Astrocyte of the cerebellum (primary cell): ENCODE measurements at places on chromosomes 12 and 14.

DNA sequence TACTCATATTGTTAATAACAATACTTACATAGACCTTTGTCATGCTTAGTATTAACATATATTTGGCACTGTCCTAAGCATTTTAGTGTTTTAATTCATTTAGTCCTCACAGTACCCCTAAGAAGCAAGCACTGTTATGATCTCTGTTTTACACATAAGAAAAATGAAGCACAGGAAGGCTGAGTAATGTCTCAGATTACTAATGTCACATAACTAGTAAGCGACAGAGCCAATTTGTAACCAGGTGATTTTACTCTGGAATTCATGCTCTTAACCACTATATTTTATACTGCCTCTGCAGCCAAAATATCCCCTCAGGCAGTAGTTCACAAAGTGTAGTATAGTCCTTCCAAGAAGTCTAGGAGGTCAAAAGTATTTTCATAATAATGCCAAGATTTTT, 20.3 kb downstream of the TMEM253 start:
- DNase-seq: no peak

DNA sequence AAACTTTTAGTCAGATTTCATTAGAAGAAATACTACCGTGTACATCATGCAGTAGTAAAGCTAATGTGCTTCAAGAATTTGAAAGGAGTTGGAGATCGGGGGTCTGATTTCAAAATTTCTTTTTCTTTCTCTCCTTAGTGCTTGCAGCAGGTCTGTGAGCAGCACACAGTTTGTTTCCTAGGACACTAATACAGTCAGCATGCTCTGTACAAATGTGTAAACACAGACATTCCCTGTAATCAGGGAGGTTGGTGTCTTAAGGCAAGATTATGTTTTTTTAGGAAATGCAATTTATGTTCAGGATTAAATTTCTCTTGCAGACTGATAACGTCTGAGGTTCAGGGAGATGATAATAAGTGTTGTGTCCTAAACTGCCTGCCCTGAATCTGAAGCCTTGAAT, 142.7 kb downstream of the ALX1 start:
- no peak for DNase-seq

- no peak for DNase-seq
These were observed 670 bp upstream of the BEGAIN start for GRCh38 chr14:100587763-100588411.

DNA sequence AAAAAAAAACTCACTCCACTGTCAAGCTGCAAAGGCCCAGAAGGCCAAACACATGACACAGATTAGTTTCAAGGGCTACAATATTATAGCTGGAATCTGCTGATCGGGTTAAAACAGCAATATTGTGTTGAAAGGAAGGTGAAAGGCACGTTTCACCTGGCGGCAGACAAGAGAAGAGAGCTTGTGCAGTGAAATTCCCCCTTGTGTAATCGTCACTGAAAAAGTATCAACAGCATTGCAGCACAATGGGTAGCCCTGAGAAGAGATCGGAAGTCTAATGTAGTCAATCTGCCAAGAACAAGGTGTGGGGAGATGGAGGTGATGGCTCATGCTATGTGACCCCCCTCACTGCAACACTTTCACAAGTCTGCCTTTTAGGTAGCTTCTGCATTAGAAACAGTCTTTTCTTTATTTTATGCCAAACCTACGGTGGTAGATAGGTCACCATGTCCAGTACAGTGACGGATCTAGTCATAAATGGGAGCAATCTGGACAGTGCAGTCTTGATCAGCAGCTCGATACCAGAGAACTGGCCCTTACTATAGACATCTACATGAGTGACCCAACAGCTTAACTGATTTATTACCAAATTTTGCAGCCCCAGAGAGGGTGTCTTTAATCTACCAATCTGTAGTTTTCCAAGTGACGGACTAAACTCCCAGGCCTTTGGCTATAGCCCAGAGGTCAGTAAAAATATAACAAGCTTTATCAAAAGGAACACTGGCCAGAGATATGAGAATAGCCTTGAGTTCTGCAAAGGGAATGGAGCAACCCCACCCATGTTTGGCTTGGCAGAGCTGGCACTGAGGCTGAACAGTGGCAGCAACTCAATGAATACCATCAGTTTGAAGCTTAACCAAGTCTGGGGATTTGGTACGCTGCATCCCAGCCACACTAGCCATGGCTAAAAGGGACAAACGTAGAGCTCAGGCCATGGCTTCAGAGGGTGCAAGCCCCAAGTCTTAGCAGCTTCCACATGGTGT, 35.4 kb downstream of the SPTSSA start:
- no peak for DNase-seq

DNA sequence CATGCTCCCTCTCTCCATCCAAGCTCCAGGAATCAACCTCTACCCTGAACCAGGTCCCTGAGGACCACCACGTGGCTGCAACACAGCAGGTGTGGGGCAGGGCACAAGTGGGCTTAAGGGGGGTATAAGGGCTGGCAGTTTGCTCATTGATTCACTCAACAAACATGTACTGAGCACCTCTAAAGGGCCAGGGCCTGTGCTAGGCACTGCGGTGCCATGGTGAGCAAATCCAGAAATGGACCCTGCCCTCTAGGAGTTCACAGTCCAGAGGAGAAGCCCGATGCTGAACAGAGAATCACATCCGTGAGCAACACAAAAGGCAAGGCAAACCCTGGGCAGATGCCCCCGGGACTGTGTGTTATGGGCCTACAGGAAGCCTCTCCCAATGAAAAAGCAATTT, 6.5 kb upstream of the AQP2 start:
- DNase-seq: no peak

DNA sequence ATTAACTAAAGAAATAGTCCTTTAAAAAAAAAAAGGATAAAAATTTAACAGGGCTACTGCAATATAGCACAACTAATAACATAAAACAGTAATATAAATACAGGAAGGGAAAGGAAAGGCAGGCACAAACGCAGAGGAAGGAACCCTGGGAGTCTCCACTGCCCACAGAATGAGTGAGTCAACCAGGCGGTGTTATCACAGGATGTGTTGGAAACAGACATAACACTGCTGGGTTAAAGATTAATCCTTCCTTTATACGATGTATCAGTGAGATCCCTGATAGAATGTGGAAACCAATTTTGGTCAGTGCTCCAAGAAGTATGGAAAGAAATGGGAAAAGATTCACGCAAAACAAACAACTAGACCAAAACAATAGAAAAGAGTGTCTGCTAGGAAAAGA, 47.9 kb downstream of the FGD6 start:
- DNase-seq: peak; percentile 51

DNA sequence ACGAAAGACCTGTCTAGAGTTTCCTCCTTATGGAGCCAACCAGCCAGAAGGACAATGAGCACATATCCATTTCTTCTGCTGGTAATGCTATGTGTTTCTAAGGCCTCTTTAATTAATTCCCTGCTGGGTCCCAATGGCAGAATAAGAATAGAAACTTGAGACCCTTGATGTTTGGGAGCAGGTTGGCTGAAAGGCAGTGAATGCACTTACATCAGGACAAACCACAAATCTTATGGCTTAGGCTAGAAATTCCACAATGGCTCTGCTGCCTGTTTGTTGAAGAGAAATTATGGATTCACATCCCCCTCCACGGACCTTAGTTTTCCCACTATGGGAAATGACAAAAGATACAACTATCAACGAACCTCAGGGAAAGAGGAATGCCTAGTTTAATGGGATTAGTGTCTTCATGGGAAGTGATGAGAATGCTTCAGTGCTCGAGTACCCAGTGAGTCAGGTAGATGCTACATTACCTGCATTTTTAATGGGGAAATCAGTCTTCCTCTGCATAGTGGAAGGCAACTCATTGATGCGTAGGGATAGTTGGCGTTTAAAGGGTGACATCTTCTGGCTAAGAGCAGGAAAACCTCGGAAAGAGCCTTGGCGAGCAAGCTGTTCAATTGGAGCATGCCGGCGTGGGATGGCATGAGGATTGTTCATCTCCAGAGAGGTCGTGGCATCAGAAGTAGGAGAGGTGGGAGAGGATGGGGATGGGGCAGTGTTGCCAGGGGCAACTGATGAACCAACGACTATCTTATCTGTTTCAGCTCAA, 46.5 kb downstream of the PAPLN start:
- DNase-seq: peak; percentile 18

GRCh38 chr12:132109741-132110140, 34.4 kb downstream of the DDX51 start:
- no peak for DNase-seq

DNA sequence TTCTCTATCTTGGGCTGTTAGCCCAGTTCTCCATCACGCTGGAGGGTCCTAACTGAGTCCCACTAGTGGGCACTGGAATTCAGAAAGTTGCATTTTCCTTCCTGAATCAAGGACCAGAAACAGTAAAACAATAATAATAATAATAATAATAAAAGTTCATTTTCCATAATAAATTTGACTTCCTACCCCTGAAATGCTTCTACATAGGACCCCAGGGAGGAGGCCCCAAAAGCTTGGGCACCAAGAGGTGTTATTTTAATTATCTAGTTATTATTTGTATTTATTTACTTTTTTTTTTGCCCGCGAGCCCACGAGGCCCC, 12.4 kb downstream of the SCNN1A start:
- DNase-seq: no peak

- no peak for DNase-seq
These were observed 450 bp downstream of the BLTP3B start for GRCh38 chr12:100141998-100142850.

GRCh38 chr14:62854951-62855350, 190.3 kb downstream of the KCNH5 start:
- peak; percentile 3 for DNase-seq

DNA sequence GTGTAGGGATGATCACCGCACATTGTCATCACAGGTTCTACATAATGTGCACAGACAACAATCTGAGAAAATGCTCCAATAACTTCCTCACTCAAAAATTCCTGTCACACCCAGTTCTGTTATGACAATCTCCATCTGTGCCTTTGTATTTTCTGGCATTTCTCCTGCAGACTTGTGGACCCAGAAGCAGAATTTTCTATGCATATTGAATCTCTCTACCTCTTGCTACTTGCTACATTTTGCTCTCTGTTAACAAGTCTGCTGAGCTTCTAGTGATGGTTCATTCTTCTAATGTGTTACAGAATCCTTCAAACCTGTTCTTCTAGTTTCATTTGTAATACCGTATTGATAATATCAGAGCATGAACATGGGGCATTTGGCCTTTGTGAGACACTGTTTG, 127.8 kb upstream of the PTPRQ start:
- DNase-seq: no peak

GRCh38 chr12:110379197-110379596, 24.3 kb downstream of the ANAPC7 start:
- DNase-seq: no peak

- peak; percentile 49 for DNase-seq
These were observed 6.0 kb downstream of the ZNF219 start for GRCh38 chr14:21092273-21093011.

DNA sequence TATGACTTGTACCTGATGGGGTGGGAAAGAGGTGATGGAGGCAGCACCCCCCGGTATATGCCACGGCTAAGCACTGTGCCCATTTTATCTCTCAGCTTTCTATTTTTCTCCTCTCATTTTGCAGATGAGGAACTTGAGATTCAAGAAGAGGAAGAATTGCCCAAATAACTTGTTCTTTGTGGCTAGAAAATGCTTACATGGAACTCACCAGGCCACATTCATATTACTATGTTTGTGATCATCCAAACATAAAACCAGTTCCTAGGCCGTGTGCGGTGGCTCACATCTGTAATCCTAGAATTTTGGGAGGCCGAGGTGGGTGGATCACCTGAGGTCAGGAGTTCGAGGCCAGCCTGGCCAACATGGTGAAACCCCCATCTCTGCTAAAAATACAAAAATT, 14.5 kb upstream of the PSMD9 start:
- no peak for DNase-seq

DNA sequence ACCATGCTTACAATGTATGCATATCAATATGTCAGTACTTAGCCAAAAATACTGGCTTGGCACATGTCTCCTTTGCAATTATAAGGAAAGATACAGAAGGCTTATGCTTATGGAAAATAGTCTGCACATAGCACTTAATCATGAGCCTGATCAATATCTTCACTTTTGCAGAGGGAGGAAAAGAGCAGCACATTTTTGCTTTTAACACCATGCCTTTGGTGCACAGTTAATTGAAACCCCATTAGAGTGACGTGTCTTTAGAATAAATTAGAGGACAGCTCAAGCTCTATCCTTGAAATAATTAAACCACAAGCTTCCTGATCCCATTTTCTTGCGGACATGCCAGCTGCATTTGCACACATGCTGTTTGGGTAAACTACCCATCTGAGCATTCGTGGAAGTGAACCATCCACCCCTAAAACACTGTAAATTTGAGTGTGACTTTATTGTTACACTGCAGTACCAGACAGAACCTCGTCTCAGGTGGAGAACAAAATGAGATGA, 839.9 kb upstream of the MGAT4C start:
- DNase-seq: no peak

DNA sequence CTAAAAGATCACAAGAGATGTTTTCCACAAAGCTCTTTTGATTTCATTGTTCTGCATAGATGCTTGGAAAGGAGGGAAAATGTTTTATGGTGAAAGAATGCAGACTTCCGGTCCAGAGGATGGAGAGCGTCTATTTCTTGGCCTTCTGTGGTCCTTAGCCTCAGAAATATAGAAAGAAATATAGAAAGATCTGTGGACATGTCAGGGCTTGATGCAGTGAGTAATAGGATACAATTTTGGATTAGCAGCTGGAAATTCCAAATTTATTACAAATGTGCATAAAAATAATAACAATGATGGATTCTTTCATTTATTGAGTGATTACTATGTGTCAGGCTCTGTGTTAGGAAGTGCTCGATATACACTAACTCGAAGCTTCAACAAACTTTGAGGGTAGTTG, 20.2 kb downstream of the AKAP6 start:
- no peak for DNase-seq
